ENCODE measurements at places on chromosomes 4 and X.

- DNase-seq, result no peak
Measured at GRCh38 chr4:16694884-16695276, 203.6 kb downstream of the LDB2 start.

- DNase-seq, result no peak
Measured at GRCh38 chrX:73785493-73785892, 222.5 kb downstream of the CHIC1 start.

- no peak for DNase-seq
Measured at GRCh38 chrX:154720067-154720466, 30.8 kb downstream of the GAB3 start.

DNA sequence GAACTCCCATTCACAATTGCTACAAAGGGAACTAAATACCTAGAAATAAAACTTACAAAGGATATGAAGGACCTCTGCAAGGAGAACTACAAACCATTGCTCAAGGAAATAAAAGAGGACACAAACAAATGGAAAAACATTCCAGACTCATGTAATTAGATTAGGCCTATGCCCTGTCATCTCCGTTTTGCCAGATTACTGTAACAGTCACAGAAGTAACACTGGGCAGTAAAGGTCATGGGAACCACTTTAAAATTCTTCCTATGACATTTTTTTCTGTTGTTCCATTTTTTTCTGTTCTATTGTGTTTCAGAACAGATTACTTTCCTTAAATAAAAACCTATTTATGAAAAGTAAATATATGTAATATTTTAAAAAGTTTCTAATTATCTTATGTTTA lies 199.4 kb upstream of the CENPE start:
- DNase-seq, result no peak

DNA sequence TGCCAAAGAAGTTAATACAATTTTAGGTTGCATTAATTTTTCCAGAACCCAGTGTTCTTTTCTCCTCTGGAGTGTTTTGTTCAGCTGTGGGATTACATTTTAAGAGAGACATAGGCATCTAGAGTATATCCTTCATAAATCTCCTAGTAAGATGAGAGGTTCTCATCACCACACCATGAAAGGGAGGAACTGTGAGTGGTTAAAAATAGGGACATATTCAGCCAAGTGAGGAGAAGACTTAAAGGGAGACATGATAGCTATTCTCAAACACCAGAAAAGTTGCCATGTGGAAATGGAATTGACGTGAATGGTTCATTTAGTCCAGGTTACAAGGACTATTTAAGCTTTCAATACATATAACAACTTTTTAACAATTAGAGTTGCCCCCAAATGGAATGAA lies 6.5 kb upstream of the MRPL1 start:
- DNase-seq, result no peak

GRCh38 chr4:5399790-5400421 lies 308.5 kb downstream of the EVC2 start:
- DNase-seq, result peak; percentile 6

DNA sequence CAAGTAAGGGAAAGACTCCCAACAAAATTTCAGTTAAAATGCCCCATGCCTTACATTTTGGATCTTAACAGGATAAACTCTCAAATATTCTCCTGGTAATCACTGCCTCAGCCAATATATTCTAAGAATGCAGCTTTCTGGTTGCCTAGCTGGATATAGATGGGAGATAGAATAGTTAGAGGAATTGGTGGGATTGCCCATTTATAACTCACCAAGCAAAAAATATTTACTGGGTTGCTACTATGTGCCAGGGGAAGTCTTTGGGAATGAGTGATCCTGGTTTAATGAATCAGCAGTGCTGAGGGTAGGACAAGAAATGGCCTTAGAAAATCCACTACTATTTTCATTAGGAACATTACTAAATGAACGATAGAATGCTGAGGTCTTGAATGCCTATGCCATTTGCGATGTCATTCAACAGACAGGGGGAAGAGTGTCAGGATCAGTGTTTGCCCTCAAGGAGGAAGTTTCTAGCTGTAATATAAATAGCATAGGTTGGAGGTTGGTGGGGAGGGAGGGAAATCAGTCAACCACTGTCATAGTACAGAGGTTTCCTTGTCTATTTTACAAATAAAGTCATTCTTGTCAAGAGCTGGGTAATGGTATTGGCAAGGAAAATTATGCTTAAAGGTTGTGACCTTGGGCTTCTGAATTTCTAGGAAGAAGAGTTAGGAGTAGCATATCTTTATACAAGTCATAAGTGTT lies 63.5 kb downstream of the ENOPH1 start:
- DNase-seq, result no peak

DNA sequence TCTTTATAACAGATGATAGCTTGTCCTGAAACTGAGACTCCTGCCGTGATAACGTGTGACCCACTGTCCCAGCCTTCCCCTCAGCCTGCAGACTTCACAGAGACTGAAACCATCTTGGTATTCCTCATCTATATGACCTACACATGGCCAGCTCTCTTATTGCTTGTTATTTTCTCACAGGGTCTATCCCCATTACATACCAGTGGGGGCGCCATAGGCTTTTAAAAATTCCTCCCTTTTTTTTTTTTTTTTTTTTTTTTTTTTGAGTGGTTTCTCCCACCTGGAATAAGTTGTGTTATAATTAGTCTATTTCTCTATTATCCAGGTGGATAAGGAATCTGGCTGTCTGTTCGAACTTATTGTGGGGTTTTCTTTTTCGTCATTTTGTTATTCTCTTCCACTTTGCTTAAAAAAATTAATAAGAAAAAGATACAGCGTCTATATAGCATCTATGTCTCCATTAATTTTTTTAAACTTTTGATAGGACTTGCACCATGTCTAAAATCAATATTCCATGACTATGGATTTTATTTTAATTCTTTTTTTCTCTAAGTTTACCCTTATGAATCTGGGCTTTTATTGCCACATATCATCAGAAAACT lies 47.2 kb downstream of the GYG2 start:
- no peak for DNase-seq

DNA sequence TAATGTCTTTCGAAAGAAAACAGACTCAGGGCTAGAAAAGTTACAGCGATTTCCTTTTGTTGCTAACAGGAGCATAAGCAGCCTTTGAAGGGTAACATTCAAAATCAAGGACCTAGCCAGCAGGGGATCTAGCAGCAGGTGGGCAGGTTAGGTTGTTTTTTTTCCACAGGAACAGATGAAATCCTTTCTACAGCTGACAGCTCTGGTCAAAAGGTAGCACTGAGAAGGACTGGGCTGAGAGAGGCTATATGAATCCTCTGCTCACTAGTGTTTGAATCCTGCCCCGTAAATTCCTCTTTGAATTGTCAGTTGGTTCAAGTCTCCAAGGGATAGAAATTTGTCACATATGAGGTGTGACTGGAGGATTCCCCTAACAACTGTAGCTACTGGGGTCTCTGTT lies 188.2 kb downstream of the SH2D1A start:
- no peak for DNase-seq
